ENCODE measurements at places on chromosomes 7 and 10. TPM values are rescaled to one million over a fixed set of nuclear protein-coding genes. Genes with fewer than 3 reads are reported as not detected.

ZNF365 gene
- 0.63 TPM for total RNA-seq

DNA sequence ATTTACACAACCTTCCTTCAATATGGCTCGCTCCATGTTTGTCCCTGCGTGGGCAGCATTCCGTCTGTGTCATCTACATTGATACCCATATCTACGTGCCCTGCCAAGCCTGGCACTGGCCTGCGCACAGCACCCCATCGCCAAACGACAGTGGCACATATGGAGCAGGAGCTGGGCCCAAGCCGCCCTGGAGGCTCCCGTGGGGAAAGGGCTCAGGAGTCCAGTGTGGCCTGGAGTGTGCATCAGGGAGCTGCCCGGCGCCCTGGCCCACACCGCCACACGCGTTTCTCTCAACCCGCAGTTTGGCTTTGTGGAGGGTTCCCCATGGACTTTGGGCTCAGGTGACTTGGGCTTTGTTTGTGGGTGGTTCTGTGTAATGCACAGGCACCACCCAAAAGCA lies 273.2 kb downstream of the PTPRN2 start:
- DNase-seq: no peak
- H3K4me3 ChIP-seq: no peak overlapping the region
- H3K27me3 ChIP-seq: peaks cover 5% of the 10 kb centered on the region
- peaks cover 4% of the 10 kb centered on the region for H3K36me3 ChIP-seq
- no peak overlapping the region for H3K27ac ChIP-seq
- peaks cover 5% of the 10 kb centered on the region for H3K4me1 ChIP-seq

- DNase-seq: no peak
- H3K4me1 ChIP-seq: peaks cover 30% of the 10 kb centered on the region
- no peak overlapping the region for H3K27ac ChIP-seq
- peaks cover 9% of the 10 kb centered on the region for H3K36me3 ChIP-seq
- no peak overlapping the region for H3K4me3 ChIP-seq
- no peaks in the 10 kb centered on the region for H3K27me3 ChIP-seq
These were observed 197.7 kb downstream of the CCDC3 start for GRCh38 chr10:12803776-12804175.

- H3K36me3 ChIP-seq: no peaks in the 10 kb centered on the region
- no peaks in the 10 kb centered on the region for H3K4me1 ChIP-seq
- DNase-seq: no peak
- no peak overlapping the region for H3K27ac ChIP-seq
- no peak overlapping the region for H3K4me3 ChIP-seq
These were observed 104.7 kb downstream of the TMEM178B start for GRCh38 chr7:141178486-141179135.

DNA sequence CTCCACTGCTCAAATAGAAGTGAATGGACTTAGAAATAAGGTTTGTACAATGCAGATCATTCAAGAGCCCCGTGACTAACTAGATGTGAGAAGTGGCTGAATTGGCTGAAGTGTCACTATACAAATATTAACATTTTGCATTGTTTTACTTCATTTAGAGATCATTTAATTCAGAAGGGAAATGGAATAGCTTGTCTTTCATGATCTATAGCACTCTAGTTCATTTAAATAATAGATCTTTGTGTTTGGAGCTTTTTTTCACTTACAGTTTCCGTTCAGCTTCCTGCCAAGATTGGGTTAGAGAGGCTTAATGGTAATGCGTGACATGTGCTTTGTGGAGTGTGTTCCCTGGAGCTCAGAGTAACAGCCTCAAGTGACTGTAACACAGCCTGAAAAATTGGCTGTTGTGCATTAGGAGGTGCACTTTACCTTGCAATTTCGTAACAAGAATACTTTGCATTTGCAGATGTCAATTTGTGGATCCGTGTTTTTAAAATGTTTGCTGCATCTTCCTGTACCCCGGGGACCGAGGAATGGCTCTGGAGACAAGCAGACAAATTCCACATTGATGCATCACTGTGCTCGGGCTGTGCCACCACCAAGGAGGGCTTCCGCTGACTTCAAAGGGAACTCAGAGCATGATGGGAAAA lies 170.3 kb downstream of the NRP1 start:
- no peak overlapping the region for H3K4me3 ChIP-seq
- H3K27me3 ChIP-seq: peaks cover 3% of the 10 kb centered on the region
- no peaks in the 10 kb centered on the region for H3K36me3 ChIP-seq
- H3K4me1 ChIP-seq: peaks cover 22% of the 10 kb centered on the region

Data from type B pancreatic cell (in vitro differentiated cells).